ENCODE measurements at places on chromosomes 13 and 19.

- DNase-seq = no peak
Measured at GRCh38 chr19:16193466-16193865, 4.2 kb upstream of the AP1M1 start.

- no peak for DNase-seq
Measured at GRCh38 chr13:26480246-26480855, 77.1 kb upstream of the WASF3 start.

GRCh38 chr13:43894438-43894837, 14.7 kb downstream of the LACC1 start:
- no peak for DNase-seq

GRCh38 chr13:82407321-82407720, 1475.0 kb downstream of the SLITRK1 start:
- DNase-seq = no peak

GRCh38 chr19:36112678-36113077, 1.7 kb downstream of the OVOL3 start:
- DNase-seq = no peak

- no peak for DNase-seq
Measured at GRCh38 chr19:4580021-4580901, 20.8 kb upstream of the SEMA6B start.

DNA sequence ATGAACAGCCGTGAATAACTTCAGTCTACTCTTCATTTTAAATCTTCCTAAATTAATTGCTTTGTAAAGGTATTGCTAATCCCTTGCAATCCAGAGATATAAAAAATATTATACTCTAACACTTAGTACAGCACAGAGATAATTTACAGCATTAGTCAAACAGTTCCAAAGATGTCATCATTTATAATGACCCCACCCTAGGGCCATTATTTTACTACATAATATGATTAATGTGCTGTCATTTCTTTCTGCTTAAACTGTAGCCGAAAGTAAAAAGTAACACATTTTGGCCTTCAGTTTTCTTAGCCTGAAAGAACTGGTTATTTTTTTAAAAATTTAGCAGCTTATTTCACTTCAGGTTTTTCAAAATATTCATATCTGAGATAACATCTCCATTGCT, 256.3 kb upstream of the RFC3 start:
- DNase-seq = no peak

DNA sequence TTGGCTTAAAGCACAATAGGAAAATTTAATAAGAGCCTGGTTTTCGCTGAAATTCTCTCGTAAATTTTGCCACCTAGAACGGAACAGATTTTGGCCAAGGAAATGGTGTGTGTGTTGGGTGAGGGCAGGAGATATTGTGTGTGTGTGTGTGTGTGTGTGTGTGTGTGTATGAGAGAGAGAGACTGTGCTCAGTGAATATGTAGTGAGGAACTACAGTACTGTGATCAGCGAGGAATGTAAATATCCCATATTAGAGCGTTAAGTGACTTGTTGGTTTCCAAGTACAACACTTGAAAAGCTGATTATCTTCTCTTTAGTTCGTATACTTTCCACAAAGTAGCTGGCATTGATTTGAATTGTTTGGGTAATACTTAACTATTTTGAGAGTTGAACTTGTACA, 738.9 kb downstream of the PCDH9 start:
- DNase-seq = no peak

DNA sequence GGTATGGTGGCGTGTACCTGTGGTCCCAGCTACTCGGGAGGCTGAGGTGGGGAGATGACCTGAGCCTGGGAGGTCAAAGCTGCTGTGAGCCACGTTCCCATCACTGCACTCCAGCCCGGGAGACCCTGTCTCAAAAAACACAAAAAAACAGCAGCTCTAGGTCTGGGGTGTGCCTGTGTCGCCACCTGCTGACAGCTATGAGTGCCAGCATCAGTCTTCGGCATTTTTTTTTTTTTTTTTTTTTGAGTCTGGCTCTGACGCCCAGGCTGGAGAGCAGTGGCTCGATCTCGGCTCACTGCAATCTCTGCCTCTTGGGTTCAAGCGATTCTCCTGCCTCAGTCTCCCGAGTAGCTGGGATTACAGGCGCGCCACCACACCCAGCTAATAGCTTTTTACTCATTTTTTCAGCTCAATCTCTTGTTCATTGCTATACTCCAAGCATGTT, 10.1 kb downstream of the AP2S1 start:
- peak; percentile 53 for DNase-seq

GRCh38 chr19:32174386-32175113, 170.9 kb upstream of the ZNF507 start:
- DNase-seq = no peak

GRCh38 chr19:46191972-46192371, 37.6 kb upstream of the IGFL1 start:
- DNase-seq = no peak

DNA sequence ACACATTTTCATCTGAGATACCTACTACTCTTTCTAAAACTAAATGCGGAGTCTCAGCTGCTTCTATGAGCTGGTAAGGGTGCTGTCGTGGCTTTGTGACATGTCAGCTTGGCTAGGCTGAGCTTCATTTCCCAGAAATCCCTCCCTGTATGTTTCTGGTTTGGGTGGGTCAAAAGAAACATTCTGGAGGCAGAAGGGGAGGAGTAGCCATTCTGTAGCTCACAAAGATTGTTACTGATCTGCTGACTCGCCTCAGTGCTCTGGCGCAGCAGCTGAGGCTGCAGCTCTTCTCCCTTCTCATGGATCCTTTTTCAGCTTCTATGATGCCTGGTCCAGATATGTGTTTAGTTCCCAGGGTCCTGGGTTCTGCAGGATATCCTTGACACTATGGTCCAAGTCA, 114.7 kb downstream of the RAP2A start:
- DNase-seq = no peak

GRCh38 chr13:99037756-99038155, 59.9 kb upstream of the DOCK9 start:
- no peak for DNase-seq

DNA sequence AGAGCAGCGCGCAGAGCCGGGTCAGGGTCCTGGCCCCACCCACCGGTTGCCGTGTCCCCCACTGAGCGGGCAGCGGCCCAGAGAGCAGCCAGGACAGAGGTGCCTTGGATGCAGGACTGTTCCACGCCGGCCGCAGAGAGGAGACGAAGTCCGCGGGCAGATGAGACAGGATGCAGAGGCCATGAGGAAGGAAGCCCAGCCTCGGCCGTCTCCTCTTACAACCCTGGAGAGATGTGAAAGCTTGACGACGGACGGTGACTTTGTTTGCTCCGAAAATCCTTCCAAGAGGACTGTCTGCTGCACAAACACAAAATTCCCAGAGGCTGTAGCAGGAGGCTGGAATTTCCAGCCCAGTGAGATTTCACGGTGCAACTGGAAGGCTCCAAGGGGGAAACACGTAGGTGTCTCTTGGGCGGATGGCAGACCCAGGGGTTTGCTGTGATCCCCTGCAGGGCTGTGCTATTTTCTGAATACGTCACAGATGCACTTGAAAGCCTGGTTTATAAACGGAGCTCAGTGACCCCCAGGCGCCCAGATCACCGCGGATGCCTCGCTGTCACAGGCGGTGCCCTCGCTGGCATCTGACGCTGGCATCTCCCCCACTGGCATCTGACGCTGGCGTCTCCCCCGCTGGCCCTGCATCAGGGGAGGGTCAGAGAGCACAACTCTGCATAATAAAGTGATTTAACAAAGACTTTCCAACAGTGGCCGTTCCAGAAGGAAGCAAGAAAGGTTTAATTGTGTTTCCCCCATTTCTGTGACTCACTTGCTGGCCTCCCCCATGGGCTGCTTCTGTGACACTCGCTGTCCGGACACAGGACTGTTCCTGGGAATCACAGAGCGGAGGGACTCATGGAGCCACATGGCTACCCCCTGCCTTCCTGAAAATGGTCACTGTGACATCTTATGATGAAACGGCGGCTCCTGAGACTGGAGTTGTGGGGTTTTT, 62.0 kb upstream of the C13orf46 start:
- DNase-seq = no peak

DNA sequence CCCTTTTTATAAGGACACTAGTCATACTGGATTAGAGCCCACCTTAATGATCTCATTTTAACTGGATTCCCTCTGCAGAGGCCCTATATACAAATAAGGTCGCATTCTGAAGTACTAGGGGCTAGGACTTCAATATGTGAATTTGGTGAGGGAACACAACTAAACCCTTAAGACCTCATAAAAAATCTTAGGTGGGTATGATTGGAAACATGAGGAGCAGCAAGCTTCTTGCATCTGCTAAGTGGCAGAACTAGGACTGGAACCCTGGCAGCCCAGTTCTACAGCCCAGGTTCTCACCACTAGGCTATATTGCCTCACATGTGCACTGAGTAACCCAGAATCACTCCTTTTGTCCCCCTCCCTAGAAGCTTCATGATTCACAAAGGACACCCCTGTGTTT, 17.1 kb upstream of the GRWD1 start:
- no peak for DNase-seq

DNA sequence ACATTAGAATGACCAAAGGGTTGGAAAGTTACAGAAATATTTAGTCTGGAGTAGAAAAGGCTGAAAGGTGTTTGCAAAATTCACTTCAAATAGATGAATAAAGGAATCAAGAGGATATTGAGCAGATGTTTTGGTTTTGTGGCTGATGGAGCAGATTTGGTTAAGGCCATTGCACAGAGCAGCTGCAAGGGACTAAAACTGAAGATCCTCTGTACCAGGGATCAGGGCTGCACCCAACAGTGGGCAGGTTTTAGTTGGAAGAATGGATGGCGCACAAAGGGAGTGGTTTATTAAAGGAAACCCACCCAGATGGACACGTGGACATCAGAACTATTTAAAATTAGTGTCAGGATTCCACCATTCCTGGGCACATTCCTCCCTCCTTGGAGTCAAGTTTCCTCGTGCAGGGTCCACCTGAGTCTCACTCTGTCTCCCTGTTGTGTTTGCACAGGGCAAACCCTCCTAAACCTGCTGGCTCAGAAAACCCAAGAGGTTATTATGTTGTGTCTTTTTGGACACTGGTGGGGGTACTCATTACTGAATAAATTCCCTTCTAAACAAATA, 9.2 kb upstream of the UBAC2 start:
- no peak for DNase-seq

DNA sequence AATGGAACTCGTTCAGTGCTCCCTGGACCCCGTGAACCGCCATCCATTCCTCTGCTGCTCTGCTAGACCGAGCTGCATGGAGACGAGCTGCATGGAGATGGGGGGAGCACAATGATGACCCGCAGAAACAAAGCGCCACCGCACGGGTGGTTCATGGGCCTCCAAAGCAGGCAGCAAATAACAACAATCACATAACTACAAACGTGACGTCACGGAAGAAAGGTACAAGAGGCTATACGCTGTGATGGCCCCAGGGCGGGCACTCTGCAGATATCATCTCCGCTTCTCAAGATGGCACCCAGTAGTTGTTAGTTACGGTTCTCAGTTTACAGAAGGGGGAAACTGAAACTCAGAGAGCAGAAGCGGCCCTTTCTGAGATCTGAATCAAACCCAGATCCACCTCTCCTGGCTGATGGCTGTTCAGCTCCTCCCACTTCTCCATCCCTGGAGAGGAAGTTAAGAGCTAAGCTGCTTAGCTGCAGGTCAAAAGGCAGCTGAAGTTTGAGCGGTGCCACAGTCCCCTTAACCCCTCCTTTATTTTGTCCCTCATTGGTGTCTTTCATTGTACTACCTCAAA, 1.7 kb downstream of the ATP13A1 start:
- DNase-seq = peak; percentile 66

- DNase-seq = no peak
Measured at GRCh38 chr13:67619995-67620380, 389.9 kb upstream of the PCDH9 start.

GRCh38 chr19:32619051-32619685, 38.2 kb downstream of the PDCD5 start:
- DNase-seq = no peak

DNA sequence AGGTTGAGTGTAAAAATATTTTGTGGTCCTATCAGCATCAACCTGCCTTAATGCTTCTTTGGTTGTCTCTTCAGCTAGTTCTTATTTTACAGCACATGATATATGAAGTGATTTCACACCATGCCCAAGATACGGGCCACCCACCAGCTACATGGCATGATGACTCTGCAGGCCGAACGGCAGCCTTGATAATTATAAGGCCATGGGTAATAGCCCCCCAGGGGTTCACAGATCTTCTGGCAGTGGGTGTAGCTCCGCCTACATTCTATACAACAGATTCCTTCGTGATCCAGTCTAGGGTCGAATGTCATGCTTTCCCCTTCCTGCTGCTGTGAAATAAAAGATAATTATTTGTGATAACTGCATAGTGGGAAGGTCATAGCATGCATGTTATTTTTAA, 36.1 kb downstream of the CNMD start:
- no peak for DNase-seq

DNA sequence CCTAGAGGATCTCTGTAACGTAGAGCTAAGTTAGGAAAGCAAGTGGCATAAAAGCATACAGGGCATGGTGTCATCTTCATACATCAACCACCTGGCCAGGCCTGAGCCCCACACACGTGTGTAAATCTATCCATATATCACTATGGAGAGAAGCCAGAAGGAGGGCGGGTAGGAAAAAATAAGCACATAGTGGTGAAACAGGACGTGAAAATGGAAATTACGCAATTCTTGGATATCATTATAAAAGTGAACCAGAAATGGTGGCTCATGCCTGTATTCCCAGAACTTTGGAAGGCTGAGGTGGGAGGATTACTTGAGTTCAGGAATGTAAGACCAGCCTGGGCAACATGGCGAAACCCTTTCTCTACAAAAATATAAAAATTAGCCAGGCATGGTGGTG, 43.4 kb downstream of the PDCD5 start:
- DNase-seq = no peak

GRCh38 chr19:14434543-14435319, 1.6 kb downstream of the PKN1 start:
- peak; percentile 67 for DNase-seq
